ENCODE measurements at places on chromosomes 2 and 18. TPM values are rescaled to one million over a fixed set of nuclear protein-coding genes. Genes with fewer than 3 reads are reported as not detected.
A peak's percentile ranks its signal among the peaks of the same experiment; 100 is the strongest.

Gene CIB4
- not detected for polyA plus RNA-seq

GRCh38 chr2:109174214-109174613, 45.2 kb downstream of the SH3RF3 start:
- no peak for DNase-seq
- peaks cover 82% of the 10 kb centered on the region for H3K4me1 ChIP-seq
- peak overlapping the region; percentile 92 for H3K27ac ChIP-seq
- no peak overlapping the region for H3K4me3 ChIP-seq
- H3K36me3 ChIP-seq, result no peaks in the 10 kb centered on the region

- no peaks in the 10 kb centered on the region for H3K27me3 ChIP-seq
- H3K36me3 ChIP-seq, result no peaks in the 10 kb centered on the region
- no peak overlapping the region for H3K27ac ChIP-seq
Observed at GRCh38 chr2:118991554-118991953, 49.6 kb downstream of the MARCO start.

- H3K4me3 ChIP-seq, result peak overlapping the region; percentile 82
- H3K36me3 ChIP-seq, result no peaks in the 10 kb centered on the region
- peak; percentile 95 for DNase-seq
- peaks cover 19% of the 10 kb centered on the region for H3K4me1 ChIP-seq
Observed at GRCh38 chr18:3448838-3449511, 997 bp upstream of the TGIF1 start.

DNA sequence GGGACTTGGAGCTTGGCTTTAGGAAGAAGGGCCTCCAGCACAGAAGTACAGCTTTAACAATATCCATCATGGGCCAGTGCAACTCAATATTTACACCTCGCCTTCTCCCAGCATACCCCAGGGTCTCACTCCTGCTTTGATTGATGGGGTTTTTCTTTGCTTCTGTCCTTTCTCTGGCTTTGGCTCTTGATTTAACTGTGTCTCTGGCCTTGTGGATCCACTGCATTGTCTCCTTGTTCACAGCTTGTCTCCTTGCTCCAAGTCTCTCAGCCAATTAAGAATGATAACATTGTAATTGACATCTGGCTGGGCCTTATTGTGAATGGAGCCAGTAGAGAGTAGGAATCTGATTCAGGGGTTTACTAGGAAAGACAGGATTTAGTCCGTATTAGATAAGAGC, 1019.5 kb downstream of the TMEM182 start:
- no peak overlapping the region for H3K4me3 ChIP-seq
- no peaks in the 10 kb centered on the region for H3K4me1 ChIP-seq
- H3K36me3 ChIP-seq, result no peaks in the 10 kb centered on the region
